ENCODE measurements at places on chromosomes 4 and X.

DNA sequence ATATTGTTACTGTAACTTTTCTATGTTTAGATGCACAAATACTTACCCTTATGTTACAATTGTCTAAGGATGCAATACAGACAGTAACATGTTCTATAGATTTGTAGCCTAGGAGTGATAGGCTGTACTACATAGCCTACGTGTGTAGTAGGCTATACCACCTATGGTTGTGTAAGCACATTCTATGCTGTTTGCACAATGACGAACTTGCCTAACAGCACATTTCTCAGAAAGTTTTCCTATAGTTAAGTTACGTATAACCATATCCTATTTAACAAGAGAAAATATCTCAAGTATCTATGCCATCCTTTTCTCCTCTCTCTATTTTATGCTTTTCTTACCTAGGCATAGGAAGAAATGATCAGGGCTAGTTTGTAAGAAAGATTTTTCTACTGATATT, 710.8 kb upstream of the HTR2C start:
- DNase-seq: no peak

DNA sequence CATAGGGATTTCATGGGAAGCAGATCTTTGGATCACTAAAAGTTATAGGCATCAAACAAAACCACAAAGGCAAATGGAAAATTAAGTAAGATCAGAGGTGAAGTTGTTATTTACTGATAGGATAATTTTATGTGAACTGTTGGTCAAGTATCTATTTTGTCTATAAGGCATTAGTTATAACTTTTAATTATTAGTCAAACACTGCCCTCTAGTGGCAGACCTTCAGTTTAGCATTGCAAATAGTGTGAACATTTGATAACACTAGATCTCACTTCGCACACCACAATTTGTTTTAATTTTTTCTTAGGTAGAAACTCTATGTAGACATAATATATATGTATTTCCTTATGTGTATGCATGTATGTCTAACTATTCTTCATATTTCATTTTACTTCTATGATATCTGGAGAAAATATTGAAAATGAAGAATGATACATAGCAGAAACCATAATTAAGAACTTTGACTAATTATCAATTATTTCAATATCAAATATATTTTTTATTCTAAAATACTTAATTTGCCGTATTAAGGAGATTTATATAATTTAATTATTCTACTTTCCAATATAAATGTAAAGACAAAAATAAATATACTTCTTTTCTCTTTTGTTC, 214.5 kb upstream of the TACR3 start:
- no peak for DNase-seq

- no peak for DNase-seq
Observed at GRCh38 chrX:48711162-48711928, 14.8 kb downstream of the SUV39H1 start.

DNA sequence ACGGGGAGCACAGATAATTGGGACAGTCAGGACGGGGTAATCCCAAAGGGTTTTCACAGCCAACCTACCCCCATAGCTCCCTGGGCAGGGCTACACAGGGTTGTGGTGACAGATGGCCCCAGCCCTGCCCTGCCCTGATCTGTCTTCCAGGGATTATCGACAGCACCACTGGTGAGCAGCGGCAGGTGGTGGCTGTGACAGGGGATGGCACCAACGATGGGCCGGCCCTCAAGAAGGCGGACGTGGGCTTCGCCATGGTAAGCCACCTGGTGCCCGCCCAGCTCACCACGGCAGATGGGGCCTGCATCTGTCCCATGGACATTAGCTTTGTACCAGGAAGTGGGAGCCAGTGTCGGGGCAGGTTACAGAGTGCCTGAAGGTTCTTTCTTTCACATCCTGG, 39.3 kb downstream of the ATP2B3 start:
- no peak for DNase-seq

DNA sequence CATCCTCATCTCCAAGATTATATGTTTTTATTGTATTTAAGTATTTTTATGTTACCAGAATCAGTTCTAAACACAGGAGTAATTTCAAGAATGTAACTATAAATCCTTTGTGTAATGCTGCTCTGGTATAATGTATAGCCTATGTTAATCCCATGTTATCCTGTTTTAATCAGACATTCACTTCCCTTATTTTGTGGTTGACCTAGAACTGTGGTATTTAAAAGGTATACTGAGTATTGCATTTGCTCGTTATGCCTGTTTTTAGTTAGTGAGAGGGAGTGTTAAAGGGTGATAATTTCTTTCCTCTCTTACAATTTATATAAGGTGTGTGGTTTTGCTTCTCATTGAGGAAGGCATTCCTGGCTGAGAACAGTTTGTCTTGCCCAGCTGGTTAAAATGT, 26.2 kb downstream of the MTM1 start:
- DNase-seq: no peak

GRCh38 chr4:89368861-89369260, 61.3 kb upstream of the GPRIN3 start:
- DNase-seq: no peak

DNA sequence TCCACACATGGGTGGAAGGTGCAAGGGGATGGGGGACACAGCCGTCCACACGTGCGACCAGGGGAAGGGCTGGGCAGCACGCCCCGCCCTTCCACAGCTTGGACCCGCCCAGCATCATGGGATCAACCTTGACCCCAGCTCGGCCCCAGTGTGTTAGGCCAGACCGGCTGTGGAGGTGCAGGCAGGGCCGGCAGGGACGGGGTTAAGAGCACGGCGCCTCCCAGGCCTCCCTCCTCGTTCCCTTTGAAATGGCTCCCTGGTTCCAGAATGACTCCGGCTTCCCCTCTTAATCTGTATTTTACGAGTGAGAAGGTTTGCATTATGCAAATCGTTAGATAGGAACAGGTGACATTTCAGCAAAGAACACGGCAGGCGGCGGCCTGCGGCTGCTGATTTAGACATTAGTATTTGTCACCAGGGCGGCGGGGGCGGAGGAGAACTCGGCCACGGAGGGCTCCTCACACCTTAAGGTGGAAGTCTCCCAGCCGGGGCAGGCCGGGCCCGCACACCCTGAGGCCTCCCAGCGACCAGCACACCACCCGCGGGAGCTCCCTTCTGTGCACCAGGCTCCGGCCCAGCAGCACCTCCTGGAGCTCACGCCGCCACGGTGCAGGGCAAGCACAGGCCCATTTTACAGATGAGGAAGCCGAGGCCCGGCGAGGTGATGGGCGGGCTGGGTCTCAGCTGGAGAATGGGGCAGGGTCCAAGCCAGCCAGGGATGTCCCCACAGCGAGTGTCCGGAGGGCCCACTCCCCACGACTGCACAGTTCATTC, 116.1 kb downstream of the FAM53A start:
- DNase-seq: no peak

- DNase-seq: peak; percentile 5
Observed at GRCh38 chrX:136250191-136251040, 784 bp downstream of the MAP7D3 start.

DNA sequence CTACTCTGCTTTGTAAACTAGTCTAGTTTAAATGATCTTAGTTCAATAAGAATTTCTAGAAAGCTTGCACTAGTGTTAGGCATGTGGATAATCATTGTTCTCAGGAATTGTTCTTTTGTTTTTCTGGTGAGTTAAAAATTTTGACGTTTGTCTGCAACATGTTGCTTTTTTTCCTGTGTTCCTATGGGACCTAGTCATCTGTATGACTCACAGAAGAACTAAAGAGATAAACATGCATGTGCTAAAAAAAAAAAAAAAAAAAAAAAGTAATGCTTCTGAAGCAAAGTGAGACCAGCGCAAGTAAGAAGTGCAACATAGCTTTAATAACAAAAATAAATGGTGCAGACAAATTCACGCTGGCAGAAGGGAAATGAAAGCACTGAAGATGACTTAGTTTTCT, 471.2 kb downstream of the IQCM start:
- DNase-seq: no peak

GRCh38 chr4:138999666-139000065, 15.9 kb upstream of the NOCT start:
- no peak for DNase-seq

DNA sequence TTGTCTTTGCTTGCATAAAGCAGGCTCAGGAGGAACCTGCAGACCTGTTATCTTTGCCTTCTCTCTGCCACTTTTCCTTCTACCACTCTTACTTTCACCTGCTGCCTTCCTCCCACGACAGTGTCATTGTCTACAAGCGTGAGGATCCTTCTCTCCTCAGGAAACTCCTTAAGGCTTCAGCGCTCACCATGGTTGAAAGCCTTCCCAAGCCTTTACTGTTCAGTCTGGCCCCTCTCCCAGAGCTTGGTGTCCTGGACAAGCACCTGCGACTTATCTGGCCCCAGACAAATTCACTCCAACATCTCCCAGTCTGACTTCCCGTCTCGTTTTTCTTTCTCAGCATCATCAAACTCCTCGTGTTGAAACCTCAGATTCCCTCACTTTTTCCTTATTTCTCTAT, 31.0 kb downstream of the CC2D2A start:
- no peak for DNase-seq

- no peak for DNase-seq
Observed at GRCh38 chrX:74527350-74527749, 87.1 kb downstream of the RLIM start.

GRCh38 chrX:13256603-13257002, 63.2 kb downstream of the ATXN3L start:
- DNase-seq: no peak

DNA sequence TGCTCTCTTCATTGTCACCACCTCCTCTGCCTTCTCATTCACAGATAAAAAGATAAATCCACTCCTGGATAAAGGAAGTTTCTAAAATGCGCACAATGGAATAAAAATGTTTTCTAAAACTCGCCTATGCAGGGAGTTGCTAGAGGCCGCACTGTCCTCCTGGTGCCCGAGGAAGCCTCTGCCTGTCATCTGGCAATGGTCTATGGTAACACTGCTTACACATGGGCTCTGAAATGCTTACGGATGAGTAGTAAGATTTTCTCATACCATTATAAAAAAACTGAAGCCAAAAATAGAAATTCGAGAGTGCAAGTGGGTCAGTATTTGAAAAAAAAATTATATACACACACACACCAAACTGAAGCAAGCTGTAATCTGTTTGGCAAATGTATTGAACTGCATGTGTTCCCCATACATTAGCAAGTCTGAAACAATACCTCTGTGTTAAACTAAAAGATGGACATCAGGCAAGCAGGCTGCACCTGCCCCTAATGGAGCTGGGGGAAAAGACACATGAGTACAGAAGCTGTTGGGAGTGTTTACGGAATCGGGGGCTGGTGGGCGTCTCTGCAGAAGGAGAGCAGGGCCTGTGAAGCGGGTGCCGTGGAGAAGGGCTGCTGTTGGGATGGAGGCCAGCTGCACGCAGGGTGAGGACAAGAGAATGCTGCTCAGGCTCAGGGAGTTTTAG, 103.3 kb upstream of the FAT1 start:
- no peak for DNase-seq

DNA sequence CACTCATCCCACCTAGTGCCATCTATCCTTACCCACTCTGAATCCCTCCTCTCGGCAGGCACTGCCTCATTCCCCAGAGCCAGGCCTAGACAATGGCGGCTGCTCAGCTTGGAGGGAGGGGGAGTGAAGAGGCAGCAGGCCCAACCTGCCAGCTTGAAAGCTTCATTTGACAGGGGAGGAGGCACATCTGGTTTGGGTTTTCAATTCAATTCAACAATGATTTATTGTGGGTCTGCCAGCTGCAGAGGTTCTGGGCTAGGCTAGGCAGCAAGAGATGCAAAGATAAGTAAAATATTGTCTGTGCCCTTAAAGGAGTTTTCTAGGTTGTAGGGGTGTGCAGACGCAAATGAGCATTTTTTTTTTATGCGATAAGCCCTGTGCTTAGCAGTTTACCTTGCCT, 58.5 kb downstream of the RTL9 start:
- DNase-seq: no peak

- no peak for DNase-seq
Observed at GRCh38 chrX:12721042-12721441, 70.2 kb upstream of the PRPS2 start.

DNA sequence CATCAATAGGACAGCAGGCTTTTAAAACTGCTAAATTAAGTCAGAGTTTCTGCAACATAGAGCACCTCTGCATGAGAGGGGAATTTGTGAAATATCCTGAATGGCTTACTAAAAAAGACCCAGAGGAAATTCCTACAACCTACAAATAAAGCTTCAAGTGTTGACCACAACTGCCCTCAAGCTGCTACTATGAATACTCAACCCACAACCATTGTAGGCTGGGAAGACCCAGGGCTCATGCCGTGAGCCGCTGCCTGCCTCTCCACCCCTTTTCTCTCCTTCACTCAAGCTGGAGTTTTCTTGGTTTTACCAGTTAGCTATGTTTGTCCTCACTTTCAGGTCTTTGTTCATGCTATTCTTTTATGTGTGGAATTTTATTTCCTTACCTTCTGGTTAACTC, 151.6 kb downstream of the EMCN start:
- no peak for DNase-seq

DNA sequence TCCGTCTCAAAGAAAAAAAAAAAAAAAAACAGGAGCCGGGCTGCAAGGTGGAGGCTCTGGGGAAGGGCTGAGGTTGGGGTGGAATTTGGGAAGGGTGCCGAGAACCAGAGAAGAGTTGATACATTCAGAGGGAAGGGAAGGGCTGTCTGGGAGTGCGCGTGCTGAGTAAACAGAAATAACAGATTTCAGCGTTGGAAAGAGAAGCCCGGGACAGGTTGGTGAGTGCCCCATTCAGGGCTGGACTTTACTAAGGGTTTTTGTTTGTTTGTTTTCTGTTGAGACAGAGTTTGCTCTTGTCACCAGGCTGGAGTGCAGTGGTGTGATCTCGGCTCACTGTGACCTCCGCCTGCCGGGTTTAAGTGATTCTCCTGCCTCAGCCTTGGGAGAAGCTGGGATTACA, 1.7 kb upstream of the IL3RA start:
- DNase-seq: no peak

DNA sequence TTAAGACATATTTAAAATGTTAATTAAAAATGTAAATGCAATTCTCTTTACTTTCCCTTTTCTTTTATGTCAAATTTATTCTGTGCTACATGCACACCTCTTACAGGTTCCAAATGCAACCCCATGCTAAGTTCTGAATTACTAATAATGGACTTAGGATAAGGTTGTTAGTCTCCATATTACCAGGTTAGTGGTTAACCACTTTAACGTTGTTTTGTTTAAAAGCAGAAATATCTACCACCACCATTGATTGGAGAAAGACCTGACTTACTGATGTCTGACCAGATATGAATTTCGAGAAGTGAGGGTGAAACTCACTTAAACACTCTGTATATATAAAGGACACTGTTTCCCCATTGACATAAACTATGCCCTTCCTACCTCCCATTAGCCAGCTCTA, 6.9 kb upstream of the TRPC3 start:
- DNase-seq: no peak

DNA sequence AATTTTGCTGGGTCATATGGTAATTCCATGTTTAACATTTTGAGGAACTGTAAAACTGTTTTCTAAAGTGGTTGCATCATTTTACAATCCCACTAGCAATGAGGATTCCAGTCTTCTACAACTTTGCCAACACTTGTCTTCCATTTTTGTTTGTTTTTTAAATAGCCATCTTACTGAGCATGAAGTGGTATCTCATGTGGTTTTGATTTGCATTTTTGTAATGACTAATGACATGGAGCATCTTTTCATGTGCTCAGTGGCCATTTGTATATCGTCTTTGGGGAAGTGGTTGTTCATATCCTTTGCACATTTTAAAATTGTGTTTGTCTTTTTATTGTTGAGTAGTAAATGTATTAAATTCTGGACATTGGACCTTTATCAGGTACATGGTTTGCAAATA, 94.7 kb downstream of the TMEM131L start:
- no peak for DNase-seq

GRCh38 chrX:47240619-47241018, 7.8 kb downstream of the USP11 start:
- no peak for DNase-seq
